ENCODE measurements at places on chromosomes 5 and 9. TPM values are rescaled to one million over a fixed set of nuclear protein-coding genes. Genes with fewer than 3 reads are reported as not detected.

GRCh38 chr5:111582993-111583601, 70.8 kb upstream of the STARD4 start:
- H3K4me3 ChIP-seq = no peak overlapping the region
- no peaks in the 10 kb centered on the region for H3K4me1 ChIP-seq
- no peak for DNase-seq
- no peaks in the 10 kb centered on the region for H3K27me3 ChIP-seq
- no peaks in the 10 kb centered on the region for H3K36me3 ChIP-seq
- no peak overlapping the region for H3K27ac ChIP-seq

GRCh38 chr5:96256795-96257470, 176.1 kb downstream of the PCSK1 start:
- H3K4me1 ChIP-seq = no peaks in the 10 kb centered on the region
- H3K27me3 ChIP-seq = no peaks in the 10 kb centered on the region
- DNase-seq = no peak

DNA sequence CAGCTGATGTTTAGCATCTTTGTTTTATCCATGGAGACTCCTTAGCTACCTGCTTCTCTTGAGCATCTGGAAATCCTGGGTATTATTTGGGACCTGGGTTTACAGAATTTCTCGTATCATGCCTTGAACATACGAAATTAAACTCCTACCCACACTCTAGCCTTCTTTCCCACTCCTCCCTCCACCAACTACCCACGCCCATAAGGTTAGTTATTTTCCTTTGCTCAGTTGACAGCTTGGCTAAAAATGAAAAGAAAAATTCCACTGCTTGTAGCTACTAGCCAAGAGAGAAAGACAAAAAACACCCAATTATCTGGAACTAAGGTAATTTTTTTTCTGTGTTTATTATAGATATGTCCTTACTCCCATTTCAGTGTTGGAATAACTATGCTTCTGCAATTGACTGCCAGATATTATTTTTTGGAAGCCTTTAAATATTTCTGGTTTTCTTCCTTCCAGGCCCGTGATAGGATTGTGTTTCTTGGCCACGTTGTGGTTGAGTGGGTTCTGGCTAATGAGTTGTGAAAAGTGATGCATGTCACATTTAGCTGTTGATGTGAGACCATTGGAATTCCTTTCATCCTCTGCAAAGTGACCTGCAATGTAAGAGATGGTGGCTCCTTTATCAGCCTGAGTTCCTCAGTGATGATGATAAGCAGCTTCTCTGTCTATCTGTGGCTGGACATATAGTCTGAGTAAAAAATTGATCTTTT, 308.1 kb downstream of the LRRC70 start:
- no peak overlapping the region for H3K27ac ChIP-seq
- H3K4me3 ChIP-seq = no peak overlapping the region
- H3K27me3 ChIP-seq = no peaks in the 10 kb centered on the region

- H3K4me1 ChIP-seq = no peaks in the 10 kb centered on the region
- H3K4me3 ChIP-seq = no peak overlapping the region
- no peak overlapping the region for H3K27ac ChIP-seq
Observed at GRCh38 chr5:1175015-1175414, 26.4 kb upstream of the SLC6A19 start.

GRCh38 chr9:84218322-84218721, 122.2 kb downstream of the SLC28A3 start:
- H3K36me3 ChIP-seq = no peaks in the 10 kb centered on the region
- H3K4me3 ChIP-seq = no peak overlapping the region
- no peak overlapping the region for H3K27ac ChIP-seq
- no peak for DNase-seq

DNA sequence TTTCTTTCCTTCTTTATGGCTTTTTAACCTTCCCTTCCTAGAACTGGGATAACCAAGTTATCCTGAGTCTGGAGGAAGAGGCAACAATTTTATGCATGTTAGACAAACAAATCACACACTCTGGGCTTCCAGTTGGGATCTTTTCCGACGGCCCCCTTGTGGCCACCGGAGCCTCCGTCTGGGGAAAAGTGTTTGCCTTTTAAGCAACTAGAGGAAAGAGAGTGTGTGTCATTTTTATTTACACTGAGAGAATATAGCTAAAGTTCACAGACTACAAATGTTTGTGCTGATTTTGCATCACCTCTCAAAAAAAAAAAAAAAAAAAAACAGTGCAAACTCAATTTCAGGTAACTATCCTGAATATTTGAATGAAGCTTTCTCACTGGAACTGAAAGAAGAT, 126.2 kb downstream of the SEMA6A start:
- H3K27ac ChIP-seq = no peak overlapping the region
- H3K4me1 ChIP-seq = no peaks in the 10 kb centered on the region
- H3K4me3 ChIP-seq = no peak overlapping the region
- no peak for DNase-seq

The TNFSF15 gene
- 0.11 TPM for total RNA-seq
